Stimulated activated CD4-positive, alpha-beta T cell treated with anti-CD3 and anti-CD28 coated beads, Interleukin-15, amount 100 ng/mL, for 1 hour (primary cell): ENCODE measurements at places on chromosomes 4 and X.

DNA sequence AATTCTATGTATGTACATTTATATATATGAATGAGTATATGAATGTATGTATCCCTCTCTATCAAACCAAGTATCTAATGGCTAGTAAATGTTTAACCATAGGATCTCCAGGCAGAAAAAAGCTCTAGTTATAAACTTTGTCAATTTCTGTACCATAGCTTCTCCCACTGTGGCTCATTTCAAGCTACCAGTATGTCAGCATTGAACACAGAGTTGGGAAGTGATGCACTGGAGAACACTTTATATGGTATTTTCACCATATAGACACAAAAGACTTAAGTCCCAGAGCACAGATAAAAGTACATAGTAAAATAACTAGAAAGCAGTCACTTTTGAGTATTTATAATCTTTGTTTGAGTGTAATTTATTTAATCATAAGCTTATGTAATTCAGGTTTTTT is 53.9 kb upstream of the ATP8A1 start:
- DNase-seq: no peak

DNA sequence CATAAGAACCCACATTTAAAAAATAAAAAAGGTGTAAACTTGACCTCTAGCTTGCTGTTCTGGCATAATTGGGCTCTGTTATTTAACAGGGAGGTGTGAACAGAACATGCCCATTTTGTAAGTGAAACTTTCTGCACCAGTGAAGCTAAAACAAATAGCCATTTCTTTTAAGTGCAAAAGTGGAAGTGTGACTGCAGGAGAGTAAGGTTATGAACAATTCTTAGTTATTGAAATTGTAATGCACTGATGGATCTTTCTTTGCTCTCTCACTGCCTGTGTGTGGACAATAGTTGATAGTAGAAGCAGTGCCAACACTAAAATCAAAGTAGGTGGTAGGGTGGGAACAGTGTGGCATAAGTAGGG is 12.6 kb downstream of the P2RY10 start:
- no peak for DNase-seq

GRCh38 chr4:80340036-80340435 is 4.5 kb downstream of the CFAP299 start:
- DNase-seq: no peak

GRCh38 chr4:68593112-68593511 is 17.0 kb upstream of the UGT2B17 start:
- no peak for DNase-seq

- no peak for DNase-seq
Measured at GRCh38 chrX:47568656-47569295, 7.8 kb downstream of the ARAF start.

GRCh38 chr4:164027805-164028204 is 533.3 kb downstream of the TMA16 start:
- DNase-seq: no peak

DNA sequence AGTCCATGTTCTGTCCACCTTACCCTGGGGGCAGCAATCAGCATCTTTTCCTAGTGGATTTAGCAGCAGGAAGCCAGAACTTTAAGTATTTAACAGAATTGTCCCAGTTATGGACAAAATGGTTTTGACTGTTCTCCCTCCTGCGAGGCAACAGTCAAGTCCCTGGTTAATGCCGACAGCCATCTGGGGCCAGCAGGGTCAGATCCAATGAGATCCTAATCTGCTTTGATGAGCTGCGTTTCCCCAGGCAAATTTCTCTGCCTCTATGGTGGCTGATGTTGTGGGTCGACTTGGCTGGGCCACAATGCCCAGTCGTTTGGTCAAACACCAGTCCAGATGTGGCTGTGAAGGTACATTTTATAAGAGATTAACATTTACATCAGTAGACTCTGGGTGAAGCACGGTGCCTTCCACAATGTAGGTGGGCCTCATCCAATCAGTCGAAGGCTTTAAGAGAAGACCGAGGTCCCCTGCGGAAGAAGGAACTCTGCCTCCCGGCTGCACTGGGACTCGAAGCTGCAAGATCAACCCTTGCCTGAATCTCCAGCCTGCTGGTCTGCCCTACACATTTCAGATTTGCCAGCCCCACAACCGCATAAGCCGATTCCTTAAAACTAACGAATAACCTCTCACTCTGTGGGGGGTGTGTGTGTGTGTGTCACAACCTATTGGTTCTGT is 89.0 kb upstream of the C4orf50 start:
- DNase-seq: no peak

GRCh38 chr4:181618896-181619295 is 624.3 kb upstream of the TENM3 start:
- DNase-seq: no peak

GRCh38 chrX:122913134-122913533 is 270.9 kb upstream of the GRIA3 start:
- DNase-seq: no peak

DNA sequence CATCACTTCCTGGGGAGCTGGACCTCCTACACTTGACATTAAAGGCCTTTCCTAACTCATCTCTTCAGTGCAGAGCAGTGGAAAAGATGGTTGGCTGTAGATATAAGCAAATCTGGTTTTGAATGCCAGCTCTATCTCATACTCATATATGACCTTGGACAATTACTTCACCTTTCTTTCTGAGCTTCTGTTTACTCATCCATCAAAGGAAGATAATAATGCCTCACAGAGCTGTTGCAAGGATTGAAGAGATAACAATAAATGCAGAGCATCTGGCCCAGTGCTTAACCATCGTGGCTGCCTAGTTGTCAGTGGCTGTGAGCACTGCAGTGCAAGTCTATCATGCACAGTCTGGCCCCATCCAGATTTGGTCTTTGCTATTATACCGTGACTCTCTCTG is 148.1 kb upstream of the EOLA2 start:
- no peak for DNase-seq

GRCh38 chrX:15761564-15762191 is 23.6 kb downstream of the CA5B start:
- DNase-seq: no peak

DNA sequence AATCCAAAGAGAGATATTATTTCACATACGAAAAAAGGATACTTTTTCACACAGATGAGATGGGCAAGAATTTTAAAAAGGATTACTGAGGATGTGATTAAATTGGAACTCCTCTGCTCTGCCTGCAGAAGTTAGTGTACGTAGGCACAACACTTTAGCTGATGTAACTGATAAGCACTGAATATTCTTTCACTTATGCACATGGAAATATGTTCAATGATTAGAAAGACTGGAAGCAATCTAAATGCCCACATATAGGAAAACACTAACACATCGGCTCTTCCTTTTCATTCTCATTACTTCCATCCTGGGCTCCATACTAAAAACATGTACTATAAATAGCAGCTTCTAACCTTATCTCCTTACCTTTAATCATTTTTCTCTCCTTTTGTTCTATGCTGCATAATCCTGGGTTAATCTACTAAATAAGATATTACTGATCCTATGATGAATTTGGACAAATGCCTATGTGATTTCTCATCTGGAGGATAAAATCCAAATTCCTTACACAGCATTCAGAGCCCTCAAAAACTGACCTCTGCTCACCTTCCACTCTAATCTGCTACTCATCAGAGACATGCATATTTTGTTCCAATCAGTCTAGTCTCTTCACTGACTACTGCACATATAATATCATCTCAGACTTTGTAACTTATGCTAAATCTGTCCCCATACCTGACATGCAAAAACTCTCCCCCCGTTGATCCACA is 197.8 kb downstream of the PDGFC start:
- no peak for DNase-seq

GRCh38 chr4:78517050-78517652 is 34.4 kb upstream of the ANXA3 start:
- no peak for DNase-seq
